ENCODE measurements at places on chromosomes 2 and 18.

DNA sequence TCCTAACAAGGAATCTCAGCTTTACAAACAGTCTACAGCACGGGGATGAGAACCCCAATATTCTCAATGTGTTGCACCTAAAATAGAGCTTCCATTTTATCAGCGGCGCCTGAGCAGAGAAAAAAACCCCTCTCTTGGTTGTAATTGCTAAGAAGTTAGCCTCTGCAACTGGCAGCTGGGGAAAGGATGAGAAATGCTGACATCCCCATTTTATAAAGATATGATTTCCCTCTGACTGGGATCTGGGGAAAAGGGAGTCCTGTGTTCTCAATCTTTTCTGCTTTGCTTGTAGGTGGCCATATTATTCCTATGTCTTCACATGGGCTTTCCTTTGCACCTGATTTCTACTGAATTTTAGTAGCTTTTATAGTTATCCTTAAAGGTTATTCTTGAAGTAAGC lies 981.4 kb upstream of the DDX18 start:
- no peak for DNase-seq

GRCh38 chr2:121049950-121050585 lies 234.9 kb downstream of the TFCP2L1 start:
- no peak for DNase-seq

DNA sequence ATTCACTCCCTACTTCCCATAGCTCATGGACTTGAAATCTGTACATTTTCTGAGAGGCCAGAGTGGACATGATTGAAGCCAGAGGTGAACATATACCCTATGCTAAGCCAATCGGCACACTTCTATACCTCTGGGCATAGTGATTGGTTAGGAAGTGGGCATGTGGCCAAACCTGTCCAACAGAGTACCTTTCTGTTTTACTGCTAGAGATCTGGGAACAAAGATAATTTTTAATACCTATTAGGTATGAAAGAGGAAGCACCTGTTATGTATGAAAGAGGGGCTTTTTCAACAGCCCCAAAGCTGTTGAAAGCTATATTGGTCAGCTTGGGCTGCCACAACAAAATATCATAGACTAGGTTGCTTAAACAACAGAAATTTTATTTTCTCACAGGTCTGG lies 27.7 kb downstream of the METTL8 start:
- DNase-seq = no peak

DNA sequence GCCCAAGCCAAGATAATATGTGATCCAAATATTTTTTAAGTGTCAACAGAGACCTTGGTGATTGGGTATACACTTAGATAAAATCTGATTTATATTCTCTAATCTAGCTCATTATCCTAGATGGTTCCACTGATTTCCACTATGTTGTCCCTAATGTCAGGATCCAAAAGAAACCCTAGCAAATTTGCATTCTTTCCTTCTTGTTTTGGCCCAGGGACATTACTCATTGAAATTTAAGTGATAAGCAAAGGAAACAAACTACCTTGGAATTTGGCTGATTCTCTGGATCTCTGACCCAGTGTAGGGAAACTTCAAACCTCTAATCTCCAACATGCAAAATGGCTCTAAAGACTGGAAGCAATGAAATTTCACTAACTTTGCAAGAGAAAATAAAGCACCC lies 179.8 kb upstream of the MEIS1 start:
- no peak for DNase-seq

DNA sequence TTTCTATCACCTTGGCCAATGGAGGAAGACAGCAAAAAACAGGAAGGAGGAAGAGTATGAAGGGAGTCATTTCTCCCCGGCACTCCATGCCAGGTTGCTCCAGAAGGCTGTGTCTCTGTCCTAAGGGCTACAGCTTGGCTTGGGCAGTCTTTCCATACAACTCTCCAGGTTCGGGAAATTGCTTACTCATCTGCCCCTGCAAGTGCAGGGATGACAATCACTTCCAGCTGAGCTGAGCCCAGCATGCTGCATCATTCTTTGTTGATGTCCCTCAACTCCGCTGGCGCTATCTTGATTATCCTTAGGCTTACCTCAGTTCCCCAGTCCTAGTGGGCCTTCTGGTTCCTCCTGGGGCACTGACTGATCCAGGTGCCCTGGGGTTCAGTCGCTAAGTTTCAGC lies 86.9 kb upstream of the COPS8 start:
- DNase-seq = no peak

- DNase-seq = peak; percentile 1
Measured at GRCh38 chr18:57062844-57063243, 84.0 kb upstream of the BOD1L2 start.

GRCh38 chr2:137654046-137654445 lies 310.2 kb upstream of the HNMT start:
- no peak for DNase-seq

Data from anterior cingulate cortex (tissue), 58 donors.